ENCODE measurements at places on chromosomes 2 and 18.
A peak's percentile ranks its signal among the peaks of the same experiment; 100 is the strongest.

- DNase-seq = no peak
Measured at GRCh38 chr2:114006460-114006859, 116.6 kb downstream of the ACTR3 start.

GRCh38 chr2:101974663-101975062 lies 17.1 kb upstream of the IL1R2 start:
- DNase-seq = no peak

DNA sequence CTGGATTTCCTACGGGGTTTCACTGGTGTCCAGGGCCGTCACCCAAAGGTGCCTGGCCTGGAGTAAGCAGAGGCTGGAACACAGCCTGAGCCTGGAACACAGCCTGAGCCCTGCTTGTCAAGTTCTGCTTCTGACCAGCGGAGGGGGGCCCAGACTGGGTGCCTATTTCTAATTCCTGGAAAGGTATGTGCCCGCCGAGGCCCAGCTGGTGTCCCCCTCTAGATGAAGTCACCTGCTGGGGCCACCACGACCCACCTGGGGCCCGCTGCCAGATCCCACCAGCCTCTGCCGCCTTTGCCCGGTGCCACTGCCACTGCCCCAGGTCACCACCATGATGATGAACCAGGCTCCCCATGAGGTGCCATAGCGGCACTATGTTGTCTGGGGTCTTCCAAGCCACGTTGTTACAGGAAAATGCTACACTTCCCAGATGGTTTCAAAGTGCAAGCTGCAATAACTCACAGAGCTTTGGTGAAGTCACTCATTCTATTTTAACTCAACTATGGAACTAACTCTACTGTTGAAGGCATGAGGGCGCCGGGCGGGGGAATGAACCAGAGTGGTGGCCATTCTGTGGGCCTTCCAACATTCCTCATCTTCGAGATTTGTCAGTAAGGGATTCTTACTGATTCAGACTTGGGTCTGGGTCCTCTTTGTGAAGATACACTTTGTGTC lies 40.9 kb upstream of the LAPTM4A start:
- no peak for DNase-seq

DNA sequence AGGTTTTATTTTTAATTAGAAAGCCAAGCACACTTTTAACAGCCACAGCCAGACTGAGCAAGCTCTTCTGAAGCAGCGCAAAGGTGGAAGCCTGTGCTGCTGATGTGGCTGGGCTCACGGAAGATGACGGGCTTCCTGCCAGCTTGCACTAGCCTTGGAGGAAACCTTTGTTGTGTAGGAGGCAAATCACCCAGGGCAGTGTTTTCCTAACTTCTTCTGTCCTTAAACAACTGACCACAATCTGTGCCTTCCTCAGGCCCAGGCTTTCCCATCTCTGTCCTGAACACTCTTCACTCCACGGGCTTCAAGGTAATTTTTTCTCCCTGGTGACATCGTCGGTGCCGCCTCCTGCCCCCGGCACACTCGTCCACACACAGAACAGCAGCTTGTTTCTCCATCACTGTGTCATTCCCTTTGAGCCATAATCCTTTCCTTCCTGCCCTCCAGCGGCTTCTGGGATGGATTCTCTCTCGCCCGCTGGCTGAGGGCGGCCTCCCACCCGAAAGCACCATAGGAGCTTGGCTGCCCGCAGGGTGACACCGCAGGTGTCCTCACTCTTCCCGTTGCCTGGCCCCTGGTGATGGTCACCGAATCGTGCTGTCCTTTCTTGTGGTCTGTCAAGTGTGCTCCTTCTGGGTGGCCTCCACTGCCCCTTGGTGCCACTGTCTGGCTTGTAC lies 31.1 kb upstream of the INHBB start:
- DNase-seq = no peak

GRCh38 chr2:40199771-40200170 lies 252.1 kb downstream of the SLC8A1 start:
- DNase-seq = no peak

GRCh38 chr2:116747103-116747502 lies 1067.4 kb upstream of the DDX18 start:
- DNase-seq = no peak

DNA sequence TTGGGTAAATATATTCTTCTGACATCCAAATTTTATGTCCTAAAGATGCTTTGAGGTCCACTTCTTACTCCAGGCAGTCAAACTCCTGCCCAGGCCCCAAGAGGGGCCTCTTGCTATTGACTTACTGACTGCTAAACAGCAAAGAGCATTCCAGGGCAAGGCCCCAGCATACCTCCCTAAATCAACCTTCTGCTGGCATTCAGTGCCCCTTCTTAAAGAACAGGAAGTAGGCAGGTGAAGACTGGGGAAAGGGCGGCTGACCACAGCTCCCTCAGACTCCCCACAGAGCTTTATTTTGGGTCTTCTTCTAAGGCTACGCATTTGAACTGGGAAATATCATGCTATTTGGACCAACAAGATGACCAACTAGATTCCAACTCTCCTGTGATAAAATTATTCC lies 68.9 kb downstream of the USP40 start:
- no peak for DNase-seq

- no peak for DNase-seq
Measured at GRCh38 chr2:57527685-57528084, 518.9 kb upstream of the VRK2 start.

GRCh38 chr2:61426267-61426897 lies 44.5 kb downstream of the USP34 start:
- peak; percentile 80 for DNase-seq

GRCh38 chr2:147008481-147008880 lies 836.3 kb upstream of the ACVR2A start:
- no peak for DNase-seq

GRCh38 chr2:240252191-240252871 lies 111.9 kb upstream of the OTOS start:
- no peak for DNase-seq

DNA sequence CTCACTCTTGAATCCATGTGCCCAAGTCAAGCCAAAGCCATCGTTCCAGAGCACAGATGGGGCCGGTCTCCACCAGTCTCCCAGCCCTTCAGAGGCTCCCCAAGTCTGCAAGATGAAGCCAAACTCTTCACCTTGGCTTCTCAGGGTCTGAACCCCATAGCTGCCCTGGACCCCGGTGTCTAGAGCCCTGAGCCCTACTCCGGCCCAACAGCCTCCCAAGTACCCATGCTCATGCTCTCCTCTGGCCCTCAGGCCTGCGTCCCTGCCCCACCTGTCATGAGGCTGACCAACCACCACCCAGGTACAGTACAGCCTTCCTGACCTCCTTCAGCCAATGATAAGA lies 46.0 kb downstream of the ZNF516 start:
- DNase-seq = no peak

DNA sequence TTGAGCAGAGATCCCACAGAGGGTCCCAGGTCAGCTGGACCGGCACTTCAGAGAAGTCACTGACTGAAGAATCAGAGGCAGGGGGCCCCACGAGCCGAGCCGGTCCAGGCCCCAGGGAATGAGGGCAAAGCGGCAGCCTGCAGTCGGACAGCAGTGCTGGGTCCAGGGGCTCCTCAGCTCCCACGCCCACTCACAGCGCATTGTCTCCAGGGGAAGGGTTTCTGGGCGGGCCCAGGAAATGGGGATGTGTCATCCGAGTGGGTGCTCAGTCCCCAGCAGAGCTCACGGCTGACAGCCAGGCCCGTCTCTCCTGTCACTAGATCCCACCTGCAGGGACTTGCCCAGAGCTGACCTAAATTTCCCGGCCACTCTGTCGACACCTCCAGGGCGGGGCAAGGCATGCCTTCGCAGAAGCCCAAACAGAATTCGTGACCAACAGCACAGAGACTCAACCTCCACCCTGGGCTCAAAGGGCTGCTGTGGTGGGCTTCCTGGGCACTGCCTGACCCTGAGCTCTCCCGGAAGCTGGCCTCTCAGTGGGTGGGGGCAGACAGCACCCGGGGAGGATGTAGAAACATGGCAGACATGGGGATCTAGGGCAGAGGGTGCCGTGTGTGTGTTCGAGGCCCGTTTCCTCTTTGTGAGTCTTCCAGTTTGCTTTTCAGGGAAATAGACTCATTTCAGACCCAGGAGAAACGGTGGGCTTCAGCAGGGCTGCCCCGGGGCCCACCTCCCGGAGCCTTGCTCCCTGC lies 42.1 kb upstream of the TAF1B start:
- DNase-seq = no peak

DNA sequence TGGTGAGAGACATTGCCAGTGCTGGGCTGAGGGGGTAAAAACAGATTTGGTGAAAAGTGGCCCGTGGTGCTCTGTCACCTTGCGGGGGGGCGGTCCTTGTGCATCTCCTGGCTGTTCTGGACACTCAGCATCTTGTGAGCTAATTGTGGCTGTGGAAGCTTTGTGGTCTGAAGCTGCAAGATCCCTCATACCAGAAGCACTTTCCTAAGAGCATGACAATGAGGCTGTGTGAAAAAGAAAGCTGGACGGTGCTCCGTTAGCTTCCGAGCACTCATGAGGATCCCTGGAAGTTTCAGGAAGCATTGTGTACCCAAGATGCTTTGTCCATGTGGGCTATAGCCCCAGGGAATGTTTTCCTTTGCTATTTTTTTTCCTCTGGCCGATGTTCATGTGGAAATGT lies 74.5 kb downstream of the CABLES1 start:
- no peak for DNase-seq

GRCh38 chr2:62363166-62363565 lies 142.8 kb downstream of the TMEM17 start:
- no peak for DNase-seq

DNA sequence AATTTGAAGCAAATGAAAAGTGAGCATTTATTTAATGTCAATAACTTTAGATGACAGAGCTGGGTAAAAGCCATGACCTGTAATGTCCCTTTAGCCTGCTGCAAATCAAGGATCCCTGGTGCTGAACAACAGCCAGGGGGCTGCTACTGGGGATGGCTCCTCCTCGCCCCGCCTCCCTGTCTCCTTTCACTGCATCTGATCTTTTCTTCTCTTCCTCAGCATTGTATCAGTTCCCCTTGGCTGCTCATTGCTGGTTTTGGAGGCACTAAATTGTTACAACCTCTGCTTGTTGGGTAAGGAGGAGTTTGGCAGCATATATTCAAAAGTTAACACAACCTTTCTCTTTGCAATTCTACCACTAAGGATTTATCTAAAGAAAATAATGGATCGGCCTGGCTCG lies 236.3 kb upstream of the ID2 start:
- DNase-seq = no peak
